CD4-positive, alpha-beta T cell treated with Interleukin-21 for 1 hour (primary cell): ENCODE measurements at places on chromosomes 16 and 17.

DNA sequence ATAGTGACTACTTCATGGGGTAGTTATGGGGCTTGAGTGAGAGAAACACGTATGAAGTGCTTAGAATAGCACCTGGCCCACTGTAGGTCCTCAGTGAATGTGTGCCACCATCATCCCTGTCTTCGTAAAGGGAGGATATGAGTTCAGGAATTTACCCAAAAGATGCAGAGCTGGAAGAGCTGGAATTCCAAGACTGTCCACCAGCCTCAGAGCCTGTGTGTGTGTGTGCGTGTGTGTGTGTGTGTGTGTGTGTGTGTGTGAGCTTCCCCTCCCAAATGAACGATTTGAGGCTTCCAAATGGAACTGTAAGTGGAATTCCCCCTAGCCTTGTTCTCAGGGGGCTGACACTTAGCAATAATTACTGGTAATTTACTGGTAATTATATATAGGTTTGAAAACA lies 27.3 kb downstream of the WFDC1 start:
- DNase-seq, result no peak

DNA sequence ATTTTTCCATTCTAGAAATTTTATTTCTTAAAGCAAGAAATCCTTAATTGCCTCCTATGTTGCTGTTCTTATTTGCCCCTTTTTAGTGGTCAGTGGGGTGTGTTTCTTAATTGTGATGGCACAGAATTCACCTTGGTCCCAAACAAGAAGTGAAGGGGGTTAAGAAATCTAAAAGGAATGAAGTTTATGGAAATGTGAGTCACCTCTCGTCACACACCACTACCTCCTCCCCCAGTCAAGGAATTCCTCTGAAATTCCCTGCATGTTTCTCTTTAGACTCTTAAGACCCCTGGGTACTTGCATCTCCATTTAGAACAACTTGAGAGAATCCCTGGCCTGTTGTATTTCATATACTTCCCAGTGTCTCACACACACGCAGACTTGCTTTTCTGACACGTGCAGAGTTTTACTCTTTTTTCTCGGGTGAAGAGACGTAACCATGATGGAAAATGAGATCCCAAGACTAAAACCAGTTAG lies 247.4 kb downstream of the PRKCA start:
- DNase-seq, result no peak

GRCh38 chr17:35148144-35148543 lies 527 bp downstream of the UNC45B start:
- DNase-seq, result no peak

DNA sequence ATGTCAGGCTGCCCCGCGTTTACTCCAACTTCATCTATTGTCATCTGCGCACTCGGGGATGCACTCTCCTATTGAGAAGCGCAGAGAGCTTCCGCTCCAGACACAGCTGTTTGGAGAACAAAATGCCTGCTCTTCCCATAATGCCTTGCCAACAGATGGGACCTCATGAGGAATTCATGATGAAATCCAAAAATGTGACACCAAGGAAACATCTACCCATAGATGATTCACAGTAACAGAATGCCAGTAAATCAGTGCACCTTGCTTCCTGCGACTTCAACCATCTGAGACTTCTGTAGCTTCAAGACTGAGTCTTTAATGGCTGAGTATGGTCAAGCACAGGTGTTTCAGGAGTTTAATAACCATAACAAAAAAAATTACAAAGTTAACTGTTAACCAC lies 1144.9 kb upstream of the GOT2 start:
- no peak for DNase-seq

DNA sequence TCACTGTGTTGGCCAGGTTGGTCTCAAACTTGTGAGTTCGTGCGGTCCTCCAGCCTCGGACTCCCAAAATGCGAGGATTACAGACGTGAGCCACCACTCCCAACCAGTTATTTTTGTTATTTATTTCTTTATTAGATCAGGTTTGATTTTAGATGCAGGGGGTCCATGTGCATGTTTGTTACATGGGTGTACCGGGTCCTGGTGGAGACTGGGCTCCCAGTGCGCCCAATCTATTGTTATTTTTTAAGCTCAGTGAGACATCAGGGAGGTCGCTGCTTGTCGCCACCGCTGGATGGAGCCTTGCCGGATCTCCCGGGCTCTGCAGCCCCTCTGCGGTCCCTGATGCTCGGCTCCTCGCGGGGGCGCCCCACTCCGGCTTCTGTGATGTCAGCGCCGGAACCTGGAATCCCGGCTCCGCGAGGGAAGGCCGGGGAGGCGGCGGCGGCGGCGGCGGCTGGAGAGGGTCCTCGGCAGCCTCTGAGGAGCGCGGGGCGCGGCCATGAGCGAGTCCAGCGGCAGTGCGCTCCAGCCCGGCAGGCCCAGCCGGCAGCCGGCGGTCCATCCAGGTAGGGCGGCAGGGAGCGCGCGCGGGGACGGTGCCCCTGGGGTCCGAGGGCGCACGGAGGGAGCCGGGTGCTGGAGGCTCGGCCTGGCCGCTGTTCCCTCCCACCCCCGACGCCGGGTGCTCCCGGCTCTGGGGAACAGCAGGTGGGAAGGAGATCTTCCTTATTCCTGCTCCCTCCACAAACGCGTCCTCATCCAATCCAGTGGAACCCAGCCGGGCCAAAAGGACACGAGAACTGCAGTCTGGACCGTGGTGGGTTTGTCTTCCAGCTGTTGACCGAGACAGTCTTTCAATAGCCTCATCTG lies at the start of gene TMC7:
Gene TMC7, plus strand, starts transcription at position 370 of the 870 bp plus-strand sequence. Its CDS starts 130 bp downstream, at position 500.
- no peak for DNase-seq

GRCh38 chr16:51085271-51085670 lies 65.8 kb downstream of the SALL1 start:
- DNase-seq, result no peak

- no peak for DNase-seq
These were observed 21.1 kb downstream of the MEOX1 start for GRCh38 chr17:43640491-43641252.

DNA sequence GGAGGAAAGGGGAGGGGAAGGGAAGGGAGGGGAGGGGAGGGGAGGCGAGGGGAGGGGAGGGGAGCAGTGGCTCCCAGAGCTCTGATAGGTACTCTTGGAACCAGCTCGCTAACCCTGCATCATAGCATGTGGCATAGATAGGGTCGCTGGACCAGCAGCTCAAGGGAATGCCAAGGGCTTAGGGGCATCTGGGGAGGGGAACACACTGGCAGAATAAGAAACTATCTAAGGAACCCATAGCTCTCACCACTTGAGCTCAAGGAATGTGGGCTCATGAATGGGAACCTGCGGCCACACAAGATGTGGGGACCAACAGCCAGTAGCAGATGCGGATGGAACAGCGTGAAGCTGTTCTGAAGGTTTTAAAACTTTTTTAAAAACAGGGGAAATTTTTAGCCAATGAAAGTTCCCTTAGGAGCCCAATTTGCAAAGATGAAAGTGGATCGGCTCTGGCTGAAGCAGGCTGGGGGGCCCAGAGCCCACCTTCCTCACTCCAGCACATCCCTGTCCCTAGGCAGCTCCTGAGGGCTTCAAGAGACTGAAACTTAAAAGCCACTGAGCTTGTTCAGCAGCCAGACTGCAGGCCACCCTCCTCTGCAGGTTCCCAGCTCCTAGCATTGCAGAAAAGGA lies 46.9 kb downstream of the PIMREG start:
- DNase-seq, result no peak

- DNase-seq, result no peak
These were observed 49.1 kb downstream of the TBC1D16 start for GRCh38 chr17:79986411-79987186.

DNA sequence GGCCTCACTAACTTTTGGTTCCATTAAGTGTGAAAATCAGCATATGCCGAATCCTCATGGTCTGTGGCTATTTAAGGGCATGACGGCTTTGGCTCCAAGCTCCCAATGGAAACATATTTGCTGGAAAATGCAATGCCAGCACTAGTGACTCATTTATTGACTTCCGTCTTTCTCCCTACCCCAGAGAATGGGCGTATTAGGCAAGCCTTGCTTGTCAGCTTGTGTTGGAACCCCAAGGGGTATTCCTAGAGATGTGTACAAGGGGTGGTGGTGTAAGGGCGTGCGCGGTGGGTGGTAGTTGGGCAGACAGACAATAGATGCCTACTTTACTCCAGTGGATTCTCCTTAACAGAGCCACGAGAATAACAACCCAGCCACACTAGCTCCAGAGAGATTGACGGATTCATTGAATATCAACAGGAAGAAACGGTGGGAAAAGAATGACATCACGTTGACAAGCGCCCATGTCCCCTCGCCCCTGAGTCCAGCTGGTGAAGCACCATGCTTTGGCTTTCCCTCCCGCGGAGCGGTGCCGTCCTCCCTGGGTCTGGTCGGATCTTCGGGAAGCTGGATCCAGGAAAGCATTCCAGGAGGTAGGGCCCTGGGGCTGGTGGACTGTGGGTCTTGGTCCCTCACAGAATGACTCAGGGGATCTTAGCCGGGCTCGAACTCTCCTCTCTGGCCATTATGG lies 10.3 kb downstream of the CD300LB start:
- no peak for DNase-seq

- no peak for DNase-seq
These were observed at the start of gene TGFB1I1 for GRCh38 chr16:31471875-31472708. TGFB1I1 (plus strand) TSS chr16:31472152; CDS start chr16:31472189, 37 bp downstream.

DNA sequence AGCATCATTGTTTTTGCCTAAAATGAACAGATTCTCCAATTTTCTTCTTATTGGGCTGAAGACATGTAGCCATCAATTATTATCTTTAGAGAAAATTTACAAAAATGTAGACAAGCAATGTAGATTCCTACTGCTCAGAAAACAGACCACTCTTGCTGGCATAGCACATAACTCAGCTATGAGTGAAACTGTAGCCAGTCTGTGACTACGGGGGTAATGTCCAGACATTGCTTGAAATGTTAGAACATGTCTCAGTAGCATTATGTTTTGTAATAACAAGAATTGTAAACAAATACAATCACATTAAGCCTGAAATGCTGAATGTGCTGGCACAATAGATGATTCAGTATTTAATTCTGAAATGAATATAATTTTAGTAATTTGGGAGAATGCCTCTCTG lies 265.7 kb upstream of the KCNJ16 start:
- no peak for DNase-seq

DNA sequence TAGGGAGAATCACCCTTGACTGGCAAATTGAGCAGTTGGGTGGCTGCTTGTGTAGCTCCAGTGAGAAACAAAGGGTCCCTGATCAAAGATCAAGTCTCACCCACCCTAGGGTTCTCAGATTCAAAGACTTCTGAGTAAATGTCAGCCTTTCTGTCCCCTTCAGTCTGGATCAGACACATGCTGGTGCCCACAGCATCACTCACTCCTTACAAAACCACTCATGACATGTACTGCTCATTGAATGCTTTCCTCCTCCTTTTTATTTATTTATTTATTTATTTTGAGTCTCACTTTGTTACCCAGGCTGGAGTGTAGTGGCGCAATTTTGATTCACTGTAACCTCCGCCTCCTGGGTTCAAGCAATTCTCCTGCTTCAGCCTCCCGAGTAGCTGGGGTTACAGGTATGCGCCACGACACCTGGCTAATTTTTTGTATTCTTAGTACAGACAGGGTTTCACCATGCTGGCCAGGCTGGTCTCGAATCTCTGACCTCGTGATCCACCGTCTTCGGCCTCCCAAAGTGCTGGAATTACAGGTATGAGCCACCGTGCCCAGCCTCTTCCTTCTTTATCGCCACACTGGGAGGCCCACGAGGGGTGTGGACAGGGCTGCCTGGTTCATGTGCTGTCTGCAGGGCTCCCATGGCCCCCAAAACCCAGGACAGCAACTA lies 462.0 kb upstream of the MAF start:
- no peak for DNase-seq

GRCh38 chr16:89157778-89158177 lies 13.8 kb upstream of the CDH15 start:
- DNase-seq, result no peak

DNA sequence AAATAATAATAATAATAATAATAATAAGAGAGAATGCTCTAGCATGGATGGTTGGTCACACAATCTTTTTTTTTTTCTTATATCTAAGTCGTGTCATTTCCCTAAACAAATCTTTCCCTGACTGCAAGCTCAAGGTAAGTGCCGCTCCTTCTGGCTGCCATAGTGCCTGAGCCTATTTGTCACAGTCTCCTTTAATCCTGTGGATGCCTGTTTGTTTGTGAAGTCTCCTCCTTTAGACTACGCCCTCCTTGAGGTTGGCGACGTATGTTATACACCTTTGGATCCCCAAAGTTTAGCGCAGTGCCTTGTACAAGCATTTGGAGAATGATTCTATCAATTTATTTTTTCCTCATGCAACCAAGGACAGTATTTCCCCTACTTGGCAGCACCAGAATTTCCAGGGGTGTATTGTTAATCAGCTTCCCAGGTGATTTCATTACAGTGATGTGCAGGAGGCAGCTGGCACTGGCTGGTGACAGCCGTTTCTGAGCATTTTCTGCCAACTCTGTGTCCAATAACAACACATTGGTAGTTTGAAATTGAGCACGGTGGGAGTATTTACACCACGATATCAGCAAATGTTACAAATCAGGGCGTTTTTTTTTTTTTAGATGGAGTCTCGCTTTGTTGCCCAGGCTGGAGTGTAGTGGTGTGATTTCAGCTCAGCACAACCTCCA lies 26.6 kb downstream of the TMEM238L start:
- no peak for DNase-seq

- DNase-seq, result no peak
These were observed 21.1 kb downstream of the CPSF4L start for GRCh38 chr17:73240561-73240960.

DNA sequence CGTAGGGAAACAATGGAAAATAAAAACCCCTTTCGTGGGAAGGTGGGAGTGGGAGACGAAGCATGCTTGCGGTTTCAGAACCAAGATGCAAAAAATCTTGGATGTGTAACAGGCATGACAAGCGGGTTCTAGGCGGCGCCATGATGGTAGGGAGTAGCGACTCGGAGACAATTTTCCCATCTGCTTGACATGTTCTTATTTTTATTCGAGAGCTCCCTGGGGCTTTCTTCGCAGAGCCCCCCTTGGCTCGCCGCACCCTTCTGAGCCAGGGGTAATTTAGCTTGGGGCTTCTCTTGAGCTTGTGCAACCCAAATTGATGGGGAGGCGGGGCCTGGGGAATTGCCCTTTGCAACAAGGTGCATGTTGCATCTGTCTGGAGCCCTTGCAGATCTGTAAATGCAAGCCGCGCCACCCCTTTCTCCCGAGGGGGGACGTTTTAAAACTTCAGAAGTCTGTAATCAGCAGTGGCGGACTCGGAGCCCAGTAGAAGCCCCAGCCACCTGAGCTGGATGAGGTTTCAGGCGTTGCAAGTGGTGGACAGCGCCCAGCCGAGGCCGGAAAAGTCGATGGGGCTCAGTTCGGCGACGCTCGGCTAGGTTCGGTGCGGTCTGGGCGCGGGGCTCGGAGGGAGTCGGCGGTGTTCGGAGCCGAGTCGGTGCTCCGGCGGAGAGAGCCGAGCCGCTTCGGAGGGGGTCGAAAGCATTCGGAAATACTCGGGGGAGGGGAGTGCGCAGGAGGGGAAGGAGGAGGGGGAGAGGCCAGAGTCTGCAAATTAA lies 2.9 kb downstream of the GNAO1 start:
- DNase-seq, result peak; percentile 82

GRCh38 chr17:34562387-34562786 lies 17.0 kb upstream of the TMEM132E start:
- DNase-seq, result peak; percentile 15
